Activated CD8-positive, alpha-beta memory T cell treated with anti-CD3 and anti-CD28 coated beads for 1 hour (primary cell): ENCODE measurements at places on chromosomes 2 and 18.

- DNase-seq, result no peak
Measured at GRCh38 chr18:12279781-12280531, 25.8 kb downstream of the CIDEA start.

DNA sequence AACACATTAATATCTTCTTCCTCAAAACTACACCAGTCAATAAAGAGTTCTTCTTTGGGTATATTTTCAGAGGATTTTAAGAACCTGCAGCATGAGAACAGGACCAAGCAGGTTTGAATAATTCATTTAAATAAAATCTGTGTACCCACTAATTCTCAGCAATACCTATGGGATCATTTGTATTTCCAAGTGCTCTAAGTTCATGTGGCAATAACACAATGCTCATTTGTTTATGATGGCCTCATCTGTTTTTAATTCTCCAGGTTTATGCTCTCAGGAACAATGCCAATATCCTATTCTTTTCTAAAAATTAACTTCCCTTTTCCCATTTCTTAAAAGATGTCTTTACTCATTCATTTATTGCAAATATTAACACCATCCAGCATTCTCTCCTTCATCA is 264.7 kb downstream of the METTL4 start:
- no peak for DNase-seq

DNA sequence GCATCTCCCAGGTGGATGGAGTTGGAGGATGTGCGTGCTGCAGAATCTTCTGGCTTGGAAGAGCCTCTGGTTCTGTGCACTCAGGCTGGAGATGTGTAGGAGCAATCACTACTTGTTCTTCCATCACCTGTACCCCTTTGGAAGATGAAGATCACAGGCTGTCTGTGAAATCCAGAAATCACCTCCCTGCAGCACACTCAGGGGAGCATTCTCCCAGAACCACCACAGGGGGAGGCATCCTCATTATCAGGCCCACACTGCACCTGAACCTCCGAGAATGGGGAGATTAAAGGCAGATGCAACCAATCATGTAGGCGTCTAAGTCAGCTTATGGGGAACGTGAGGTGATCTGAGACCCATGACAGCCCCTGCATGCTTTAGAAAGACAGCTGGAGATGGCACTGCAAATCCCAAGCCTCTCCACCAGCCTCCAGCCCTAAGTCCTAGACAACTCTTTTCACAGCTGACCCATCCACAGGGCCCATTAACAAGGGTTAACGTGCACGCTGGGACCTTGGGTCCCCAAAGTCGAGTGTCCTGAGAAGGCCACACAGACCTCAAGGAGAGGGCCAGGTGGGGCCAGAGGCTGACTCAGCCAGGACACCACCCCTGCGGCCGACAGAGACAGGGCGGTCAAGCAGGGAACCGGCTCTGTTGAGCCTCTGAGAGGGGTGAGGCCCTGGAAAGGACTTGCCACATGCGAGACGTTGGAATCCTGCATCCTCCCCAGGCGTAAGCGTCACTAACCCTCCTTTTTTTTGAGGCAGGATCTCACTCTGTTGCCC is 314.9 kb downstream of the EIPR1 start:
- DNase-seq, result no peak

- DNase-seq, result no peak
Measured at GRCh38 chr2:238786792-238787490, 60.9 kb upstream of the TWIST2 start.

- DNase-seq, result no peak
Measured at GRCh38 chr2:27720004-27720551, 51.4 kb upstream of the MRPL33 start.

- no peak for DNase-seq
Measured at GRCh38 chr2:69204654-69205053, 182.4 kb downstream of the GFPT1 start.

GRCh38 chr2:191581003-191581402 is 96.9 kb upstream of the NABP1 start:
- DNase-seq, result no peak

- DNase-seq, result no peak
Measured at GRCh38 chr2:213537579-213537978, 253.3 kb downstream of the SPAG16 start.

- no peak for DNase-seq
Measured at GRCh38 chr18:35141567-35142274, 99.1 kb upstream of the ZNF397 start.

GRCh38 chr2:45782986-45783385 is 131.5 kb downstream of the PRKCE start:
- DNase-seq, result no peak

GRCh38 chr2:188292348-188293239 is 920 bp downstream of the GULP1 start:
- DNase-seq, result no peak

DNA sequence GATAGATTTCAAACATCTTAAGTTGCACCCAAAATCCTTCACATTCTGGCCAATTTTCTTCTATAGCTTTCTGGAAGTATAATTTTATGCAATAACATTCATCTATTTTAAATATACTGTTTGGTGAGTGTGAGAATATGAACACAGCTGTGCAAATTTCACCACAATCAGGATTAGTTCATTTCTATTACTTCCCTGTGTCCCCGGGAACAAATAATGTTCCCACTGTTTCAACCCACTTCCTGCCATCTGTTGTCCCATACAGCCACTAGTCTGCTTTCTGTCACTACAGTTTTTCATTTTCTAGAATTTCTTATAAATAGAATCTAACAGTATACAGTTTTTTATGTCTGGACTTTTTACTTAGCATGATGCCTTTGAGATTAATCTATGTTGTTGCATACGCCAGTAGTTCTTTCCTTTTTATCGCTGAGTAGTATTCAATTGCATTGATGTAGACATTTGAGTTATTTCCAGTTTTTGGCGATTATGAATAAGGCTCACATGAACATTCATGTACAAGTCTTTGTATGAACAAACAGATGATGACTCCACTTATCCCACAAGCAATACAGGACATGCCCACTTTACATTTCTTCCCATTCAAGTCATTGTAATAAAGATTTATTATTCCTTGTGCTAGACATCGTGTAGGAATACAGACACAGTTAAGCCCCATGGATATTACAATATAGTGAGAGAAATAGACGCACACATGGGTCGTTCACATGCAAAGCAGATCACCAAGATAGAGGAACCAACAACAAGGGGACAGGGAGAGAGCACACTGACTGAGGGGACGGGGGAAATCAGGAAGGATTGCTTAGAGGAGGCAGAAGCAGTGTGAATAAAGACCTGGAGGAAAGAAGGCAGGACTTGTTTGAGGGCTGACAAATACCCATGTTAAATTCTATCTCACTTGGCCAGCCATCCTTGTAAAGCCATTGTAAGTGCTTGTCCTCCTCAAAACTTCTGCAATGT is 72.9 kb upstream of the PAX8 start:
- no peak for DNase-seq

- DNase-seq, result no peak
Measured at GRCh38 chr18:47944972-47945852, 14.8 kb upstream of the SMAD2 start.

DNA sequence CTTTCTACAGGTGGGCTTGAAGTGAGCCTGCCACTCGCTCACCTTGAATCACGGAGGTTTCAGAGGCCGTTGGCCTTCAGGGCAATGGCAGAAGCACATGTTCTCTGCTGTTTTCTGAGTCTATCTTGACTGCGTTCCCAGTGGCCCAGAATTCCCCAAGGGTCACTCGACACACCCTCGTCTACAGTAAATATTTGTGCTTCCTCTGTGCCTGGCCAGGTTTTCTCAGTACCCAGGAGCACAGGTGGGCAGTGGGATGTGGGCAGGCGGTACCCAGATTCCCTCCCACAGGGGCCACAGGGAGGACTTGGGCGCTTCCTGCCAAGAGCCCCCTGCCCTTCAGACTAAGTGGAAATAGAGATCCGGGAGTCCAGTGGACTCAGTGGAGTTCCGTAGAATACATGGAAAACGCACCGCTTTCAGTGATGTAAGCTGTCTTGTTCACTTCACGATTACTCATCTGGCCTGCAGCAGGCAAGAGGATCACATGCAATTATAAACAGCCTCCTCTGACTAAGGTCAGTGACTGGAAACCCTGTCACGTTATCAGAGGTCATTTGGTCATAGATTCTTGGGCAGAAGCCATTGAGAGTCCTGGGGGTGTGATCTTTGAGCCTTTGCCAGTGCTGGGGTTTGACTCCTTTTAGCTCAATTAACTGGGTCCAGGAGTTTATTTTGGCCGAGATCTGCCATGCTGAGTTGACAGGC is 179.8 kb downstream of the NEDD4L start:
- no peak for DNase-seq

GRCh38 chr2:180141600-180141999 is 134.5 kb upstream of the CWC22 start:
- no peak for DNase-seq

GRCh38 chr2:99819766-99820165 is 322.6 kb downstream of the AFF3 start:
- no peak for DNase-seq

- DNase-seq, result no peak
Measured at GRCh38 chr2:99032786-99033185, 96.8 kb upstream of the CRACDL start.

- no peak for DNase-seq
Measured at GRCh38 chr18:57446322-57446721, 11.1 kb downstream of the ONECUT2 start.

DNA sequence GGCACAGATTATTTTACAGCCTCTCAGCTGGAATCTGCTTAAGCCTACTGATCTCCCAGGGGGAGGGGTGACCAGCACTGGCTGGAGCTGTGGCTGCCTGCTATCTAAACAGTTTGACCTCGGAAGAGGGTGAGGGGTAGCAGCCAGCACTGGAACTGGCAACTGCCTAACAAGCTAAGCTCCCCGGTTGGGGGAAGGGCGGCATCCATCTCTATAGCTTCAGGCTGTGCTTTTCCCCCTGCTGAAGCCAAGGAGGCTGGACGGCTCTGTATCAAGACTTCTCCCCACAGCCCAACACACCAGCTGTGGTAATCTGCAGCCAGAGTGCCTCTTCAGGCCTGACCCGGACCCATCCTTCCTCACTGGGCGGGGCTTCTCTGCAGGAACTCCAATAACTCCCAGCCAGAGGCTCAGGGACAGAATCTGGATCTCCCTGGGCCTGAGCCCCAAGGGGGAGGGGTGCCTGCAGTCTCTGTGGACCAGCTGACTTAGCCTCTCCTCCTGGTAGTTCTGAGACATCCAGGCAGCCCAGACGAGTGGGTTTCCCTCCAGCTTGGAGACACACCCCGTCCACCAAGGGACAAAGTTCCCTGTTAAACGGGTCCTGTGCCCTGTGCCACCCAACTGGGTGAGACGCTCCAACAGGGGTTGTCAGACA is 560.2 kb downstream of the LRP1B start:
- no peak for DNase-seq

- no peak for DNase-seq
Measured at GRCh38 chr2:27914041-27914804, 23.7 kb downstream of the BABAM2 start.

GRCh38 chr2:25340181-25340921 is 1.4 kb downstream of the DNMT3A start:
- no peak for DNase-seq

GRCh38 chr2:101722864-101723263 is 25.4 kb downstream of the MAP4K4 start:
- no peak for DNase-seq

GRCh38 chr2:75025633-75026380 is 67.4 kb downstream of the POLE4 start:
- DNase-seq, result no peak

GRCh38 chr2:109080757-109081156 is 48.2 kb upstream of the SH3RF3 start:
- no peak for DNase-seq

GRCh38 chr2:165149439-165149838 is 54.4 kb downstream of the SCN3A start:
- no peak for DNase-seq

DNA sequence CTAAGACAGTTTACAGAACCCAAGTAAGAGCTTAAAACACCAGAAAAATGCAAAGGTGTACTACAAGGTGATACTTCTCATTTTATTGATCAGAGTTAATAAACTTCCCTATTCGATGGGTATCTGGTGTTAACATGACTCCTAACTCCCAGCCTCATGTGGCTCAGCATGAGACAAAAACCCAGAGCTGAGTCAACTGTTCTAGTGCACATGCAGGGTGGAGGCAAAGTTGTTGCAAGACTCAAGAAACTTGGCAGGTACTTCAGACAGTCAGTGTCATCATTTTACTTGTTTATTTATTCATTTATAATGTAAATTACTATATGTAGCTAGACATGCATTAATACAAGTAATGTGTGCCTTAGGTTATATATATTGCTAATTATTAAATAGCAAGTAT is 216.6 kb upstream of the DSEL start:
- DNase-seq, result no peak

DNA sequence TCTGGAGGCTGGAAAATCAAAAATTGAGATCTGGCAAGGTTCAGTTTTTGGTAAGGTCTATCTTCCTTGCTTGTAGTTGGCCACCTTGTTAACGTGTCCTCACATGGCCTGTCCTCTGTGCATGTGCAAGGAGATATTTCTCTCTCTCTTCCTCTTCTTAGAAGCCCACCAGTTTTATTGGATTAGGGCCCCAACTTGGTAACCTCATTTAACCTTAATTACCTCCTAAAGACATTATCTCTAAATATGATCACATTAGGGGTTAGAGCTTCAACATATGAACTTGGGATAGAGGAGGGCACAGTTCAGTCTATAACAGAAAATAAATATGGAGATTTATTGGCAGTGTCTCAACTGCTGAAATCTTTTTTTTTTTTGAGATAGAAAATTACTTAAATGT is 19.6 kb upstream of the RND3 start:
- no peak for DNase-seq

GRCh38 chr18:10274301-10274700 is 180.1 kb upstream of the APCDD1 start:
- DNase-seq, result no peak

DNA sequence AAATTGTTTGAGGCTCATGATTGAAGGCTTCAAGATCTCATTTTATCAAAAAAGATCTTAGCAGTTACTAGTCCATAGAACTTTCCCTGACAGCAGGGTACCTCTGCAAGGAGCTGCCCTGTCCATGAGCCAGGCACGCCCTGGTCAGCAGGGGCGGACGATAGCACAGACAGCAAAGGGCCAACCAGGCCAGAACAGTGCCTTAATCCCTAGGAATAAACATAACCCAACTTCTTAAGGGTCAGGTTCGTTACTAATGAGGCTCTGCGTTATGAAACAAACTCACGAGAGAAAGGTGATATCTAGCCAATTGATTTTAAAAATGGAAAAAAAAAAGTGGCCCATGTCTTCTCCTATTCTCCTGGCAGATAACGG is 59.2 kb downstream of the BCL2 start:
- DNase-seq, result no peak

GRCh38 chr18:10085416-10085815 is 171.6 kb downstream of the VAPA start:
- no peak for DNase-seq

DNA sequence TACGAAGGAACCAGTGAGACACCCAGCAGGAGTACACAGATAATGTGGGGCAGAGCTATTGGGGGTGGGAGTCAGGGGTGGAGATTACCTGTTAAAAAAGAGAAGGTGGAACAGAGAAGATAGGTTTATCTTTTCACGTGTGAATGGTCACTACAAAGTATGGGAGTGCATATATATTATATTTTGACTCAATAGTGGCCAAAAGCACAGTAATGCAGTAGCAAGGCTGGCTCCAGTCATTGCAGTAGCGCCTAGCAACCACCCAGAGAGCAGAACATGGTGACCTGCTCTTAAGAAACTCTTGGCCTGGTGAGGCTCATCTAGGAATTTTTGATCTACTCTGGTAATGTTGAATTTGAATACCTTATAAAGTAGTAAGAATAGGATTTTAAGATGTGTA is 1.0 kb downstream of the IMPACT start:
- DNase-seq, result no peak
